Activated CD8-positive, alpha-beta memory T cell treated with anti-CD3 and anti-CD28 coated beads, Interleukin-2, amount 50 U/mL, for 4 hours (primary cell): ENCODE measurements at places on chromosomes 2 and 18.

DNA sequence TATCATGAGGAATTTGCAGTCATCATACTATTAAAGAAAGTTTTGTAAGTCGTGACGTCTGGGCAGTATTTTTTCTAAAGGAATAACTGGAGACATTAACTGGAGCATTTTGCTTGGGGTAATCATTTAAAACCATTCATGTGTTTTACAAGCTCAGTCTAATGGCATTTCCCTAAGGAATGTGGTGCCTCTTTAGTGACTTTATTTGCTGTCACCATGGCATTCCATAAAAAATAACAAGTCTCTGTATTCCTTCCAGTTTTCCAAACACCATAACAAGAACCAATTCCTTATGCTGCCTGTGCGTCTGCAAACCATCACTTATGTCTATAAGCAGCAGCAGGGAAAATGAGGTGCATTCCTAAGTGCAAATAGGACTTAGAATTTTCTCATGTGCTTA, 82.8 kb downstream of the EPB41L3 start:
- DNase-seq = no peak

- no peak for DNase-seq
Measured at GRCh38 chr18:37565101-37565976, at the start of gene CELF4. TSS of gene CELF4 (minus strand) at chr18:37565798.

GRCh38 chr2:29495536-29496060, 380.4 kb downstream of the CLIP4 start:
- no peak for DNase-seq

DNA sequence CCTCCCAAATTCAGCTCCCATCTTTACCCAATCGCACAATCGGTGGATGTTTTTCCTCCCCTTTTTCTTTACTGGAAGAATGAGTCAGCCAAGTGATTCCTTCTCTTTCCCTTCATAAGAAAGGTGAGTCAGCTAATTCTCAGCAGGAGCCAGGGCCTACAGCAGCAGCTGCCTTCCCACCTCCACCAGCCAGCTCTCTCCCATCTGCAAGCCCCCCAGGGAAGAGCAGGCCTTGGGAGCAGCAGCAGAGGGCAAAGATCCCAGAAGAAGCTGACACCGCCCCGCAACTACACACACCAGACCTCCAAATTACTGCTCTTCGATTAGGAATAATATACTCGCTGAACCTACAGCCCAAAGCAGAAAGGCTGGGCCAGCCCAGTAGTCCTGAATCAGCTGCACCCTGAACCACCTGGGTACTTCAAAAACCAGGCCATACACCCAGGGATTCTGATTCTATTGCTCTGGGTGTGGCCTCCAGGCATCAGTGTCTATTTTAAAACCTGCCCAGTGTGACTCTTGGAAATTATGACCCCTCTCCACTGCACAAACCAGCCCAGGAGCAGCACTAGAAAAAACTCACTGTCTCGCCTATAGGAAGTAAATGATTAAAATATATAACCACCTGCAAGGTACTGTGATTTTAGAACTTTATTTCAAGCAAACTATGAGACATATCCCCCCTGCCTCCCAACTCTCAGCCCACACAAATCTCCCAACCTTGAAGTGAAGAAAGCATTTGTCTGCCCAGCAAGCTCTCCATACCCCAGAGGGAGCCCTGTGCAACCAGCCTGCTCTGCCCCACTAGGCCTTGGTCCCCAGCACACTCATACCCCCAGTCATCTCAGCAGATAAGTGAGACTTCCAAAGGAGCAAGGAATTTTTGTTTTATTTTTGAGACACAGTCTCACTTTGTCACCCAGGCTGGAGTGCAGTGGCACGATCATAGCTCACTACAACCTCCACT, 7.3 kb downstream of the SFXN5 start:
- no peak for DNase-seq

DNA sequence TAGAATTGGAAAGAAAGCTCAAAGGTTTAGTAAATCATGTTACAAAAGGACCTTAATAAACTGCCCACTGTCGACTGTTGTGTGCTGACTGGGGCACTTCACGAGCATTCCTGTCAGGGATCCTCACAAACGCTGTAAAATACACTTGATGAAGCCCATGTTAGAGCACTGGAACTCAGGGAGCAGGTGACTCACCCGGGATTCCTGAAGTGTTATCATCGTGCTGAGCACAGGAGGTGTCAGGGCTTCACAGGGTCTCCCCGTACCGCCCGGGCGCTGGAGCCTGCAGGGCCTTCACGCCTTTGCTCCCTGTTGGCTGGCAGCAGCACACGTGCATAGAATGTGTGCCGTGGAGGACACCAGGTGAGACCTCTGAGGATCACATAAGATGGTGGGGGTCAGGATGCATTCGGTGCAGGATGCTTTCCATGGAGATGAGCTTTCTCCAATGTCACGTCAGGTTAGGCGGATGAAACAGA, 187.3 kb downstream of the SNTG2 start:
- no peak for DNase-seq

DNA sequence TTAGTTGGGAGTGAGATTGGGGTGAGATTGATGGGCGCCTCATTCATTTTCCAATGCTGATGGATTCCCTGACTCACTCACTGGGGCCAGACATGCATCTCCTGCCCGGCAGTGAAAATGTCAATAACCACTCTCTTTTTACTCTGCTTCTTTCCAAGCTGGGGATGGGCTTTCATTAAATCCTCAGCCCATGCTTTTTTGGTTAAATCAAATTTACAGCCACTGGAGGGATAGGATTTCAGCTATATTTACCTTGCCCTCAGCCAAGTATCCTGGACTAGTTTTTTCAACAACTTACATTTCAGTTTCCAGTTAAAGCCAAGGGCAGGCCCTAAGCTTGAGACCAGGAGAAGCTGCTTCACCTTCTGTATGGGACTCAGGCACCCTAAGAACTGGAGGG, 162.8 kb downstream of the TSN start:
- DNase-seq = no peak

DNA sequence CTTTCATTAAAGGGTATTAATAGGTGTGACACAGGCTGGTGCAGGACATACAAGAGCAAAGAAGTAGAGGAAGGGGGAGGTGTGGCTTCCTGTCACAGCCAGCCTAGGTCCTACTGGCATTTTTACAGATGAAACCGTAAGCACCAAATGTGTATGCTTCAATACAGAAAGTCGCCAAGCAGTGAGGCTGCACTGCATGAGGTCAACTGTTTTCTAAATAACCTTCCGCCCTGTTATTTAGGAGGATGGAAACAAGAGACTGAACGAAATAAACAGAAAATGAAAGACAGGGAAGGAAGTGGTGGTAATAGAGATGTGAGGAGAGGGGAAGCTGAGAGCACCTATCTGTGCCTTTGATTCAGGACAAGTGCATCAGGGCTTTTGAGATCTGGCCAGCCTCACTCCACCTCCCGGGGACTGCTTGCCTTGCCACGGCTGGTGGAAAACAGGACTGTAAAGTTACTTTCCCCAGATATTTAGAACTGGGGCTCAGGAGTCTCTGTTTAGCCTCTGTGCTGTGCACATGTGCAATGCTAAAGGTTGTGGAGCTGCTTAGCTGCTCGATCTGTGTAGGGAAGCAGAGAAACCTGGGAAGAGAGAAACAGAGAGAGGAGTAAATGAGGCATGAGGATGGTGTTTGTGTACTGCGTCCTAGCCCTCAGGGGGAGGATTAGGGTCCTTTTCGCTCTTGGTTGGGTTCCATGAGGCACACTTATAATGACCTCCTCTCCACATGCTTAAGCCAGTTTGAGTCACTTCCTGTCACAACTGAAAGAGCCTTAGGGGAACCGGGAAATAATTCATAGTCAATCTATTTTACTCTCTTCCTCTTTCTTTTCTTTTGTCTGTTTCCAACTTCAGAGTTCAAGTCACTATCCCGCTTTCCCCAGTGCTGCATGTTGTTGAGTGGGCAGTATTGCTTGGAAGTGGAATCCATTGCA, 62.3 kb upstream of the BOD1L2 start:
- no peak for DNase-seq

DNA sequence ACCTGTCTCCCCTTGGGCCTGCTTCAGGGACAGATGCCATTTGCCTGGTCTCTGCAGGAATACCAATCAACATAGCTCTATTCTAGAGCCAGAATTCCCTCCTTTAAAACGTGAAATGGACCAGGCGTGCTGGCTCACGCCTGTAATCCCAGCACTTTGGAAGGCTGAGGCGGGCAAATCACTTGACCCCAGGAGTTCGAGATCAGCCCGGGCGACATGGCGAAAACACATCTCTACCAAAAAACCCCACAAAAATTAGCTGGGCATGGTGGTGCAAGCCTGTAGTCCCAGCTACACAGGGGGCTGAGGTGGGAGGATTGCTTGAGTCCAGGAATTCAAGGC, 127.0 kb downstream of the PLEKHM3 start:
- DNase-seq = no peak

DNA sequence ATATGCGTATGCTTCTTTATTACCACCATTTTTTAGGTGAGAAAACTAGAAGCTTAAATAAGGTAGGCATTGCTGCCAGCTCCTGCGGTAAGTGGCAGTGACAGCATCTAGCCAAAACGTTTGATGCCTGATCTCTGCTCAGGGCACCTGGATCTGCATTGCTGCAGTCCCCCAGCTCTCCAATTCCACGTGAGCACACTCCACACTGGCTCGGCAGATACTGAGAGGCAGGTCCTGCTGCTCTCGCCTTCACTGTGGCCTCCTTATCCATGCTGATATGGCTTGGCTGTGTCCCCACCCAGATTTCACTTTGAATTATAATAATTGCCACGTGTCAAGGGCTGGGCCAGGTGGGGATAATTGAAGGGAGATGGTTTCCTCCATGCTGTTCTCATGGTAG, 160.9 kb downstream of the CTIF start:
- no peak for DNase-seq

- DNase-seq = no peak
Measured at GRCh38 chr2:120406566-120406965, 60.6 kb downstream of the INHBB start.

- DNase-seq = no peak
Measured at GRCh38 chr2:206996556-206997065, 57.3 kb downstream of the CPO start.

- DNase-seq = no peak
Measured at GRCh38 chr2:175277772-175278171, 96.3 kb upstream of the ATP5MC3 start.

DNA sequence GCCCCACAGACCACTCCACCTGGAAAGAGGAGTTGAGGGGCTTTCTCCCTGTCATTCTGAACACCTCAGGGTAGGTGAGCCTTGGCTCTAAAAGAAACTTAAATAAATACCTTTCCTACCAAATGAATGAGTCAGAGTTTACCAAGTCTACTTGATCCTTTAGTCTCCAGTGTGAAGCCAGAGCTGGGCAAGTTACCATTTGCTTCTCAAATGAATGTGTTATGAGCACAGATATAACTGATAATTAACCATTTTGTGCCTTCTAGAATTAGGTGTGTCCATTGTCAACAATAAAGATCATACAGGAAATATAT, 347.7 kb downstream of the KIAA1328 start:
- DNase-seq = no peak

DNA sequence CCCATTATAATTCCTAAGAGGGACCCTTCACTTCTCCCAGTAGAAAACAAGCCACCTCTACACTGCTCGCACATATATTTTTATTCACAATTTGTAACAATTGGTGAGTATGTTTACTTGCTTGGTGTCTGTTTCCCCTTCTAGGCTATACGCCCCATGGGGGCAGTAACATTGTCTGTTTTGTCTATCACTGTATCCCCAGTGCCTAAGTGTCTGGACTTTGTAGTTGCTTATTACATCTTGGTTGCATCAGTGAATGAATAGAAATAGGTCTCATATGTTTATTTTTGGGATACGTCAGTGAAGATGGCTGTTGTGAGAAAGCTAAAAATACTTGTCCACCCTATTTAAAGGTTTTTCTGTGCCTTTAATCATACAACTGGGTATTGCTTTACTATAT, 87.4 kb upstream of the ITGB6 start:
- DNase-seq = no peak

GRCh38 chr18:23553887-23554286, 32.4 kb downstream of the NPC1 start:
- no peak for DNase-seq

DNA sequence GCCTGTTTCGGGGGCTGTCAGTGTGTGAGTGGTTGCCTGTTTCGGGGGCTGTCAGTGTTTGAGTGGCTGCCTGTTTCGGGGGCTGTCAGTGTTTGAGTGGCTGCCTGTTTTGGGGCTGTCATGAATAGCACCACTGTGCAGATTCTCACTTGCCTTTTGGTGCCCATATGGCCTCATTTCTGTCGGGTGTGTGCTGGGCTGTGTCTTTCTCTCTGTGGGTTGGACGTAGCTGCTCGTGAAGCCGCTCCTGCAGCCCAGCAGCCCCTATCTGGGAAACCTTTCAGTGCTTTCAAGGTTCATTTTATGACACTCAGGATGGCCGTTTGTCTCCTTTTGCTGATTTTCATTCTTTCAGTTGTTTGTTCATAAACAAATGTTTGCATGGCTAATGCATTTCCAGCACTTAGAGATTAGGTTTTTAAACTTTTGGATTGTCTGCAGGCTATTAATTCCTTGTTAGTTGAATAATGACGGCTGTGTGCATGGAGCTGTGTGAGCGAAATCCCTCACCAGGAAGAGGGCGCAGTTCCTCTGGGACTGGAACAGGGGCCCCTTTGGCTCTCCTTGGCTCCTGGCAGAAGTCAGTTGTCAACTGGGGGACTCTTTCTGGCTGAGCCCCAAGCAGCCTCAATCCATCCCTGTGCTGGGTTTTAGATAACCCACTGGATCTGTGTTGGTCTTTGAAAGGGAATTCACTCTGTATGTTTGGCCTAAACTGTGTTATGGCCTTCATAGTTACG, 10.8 kb downstream of the AGAP1 start:
- DNase-seq = no peak

- no peak for DNase-seq
Measured at GRCh38 chr18:52615943-52616342, 275.9 kb downstream of the DCC start.

DNA sequence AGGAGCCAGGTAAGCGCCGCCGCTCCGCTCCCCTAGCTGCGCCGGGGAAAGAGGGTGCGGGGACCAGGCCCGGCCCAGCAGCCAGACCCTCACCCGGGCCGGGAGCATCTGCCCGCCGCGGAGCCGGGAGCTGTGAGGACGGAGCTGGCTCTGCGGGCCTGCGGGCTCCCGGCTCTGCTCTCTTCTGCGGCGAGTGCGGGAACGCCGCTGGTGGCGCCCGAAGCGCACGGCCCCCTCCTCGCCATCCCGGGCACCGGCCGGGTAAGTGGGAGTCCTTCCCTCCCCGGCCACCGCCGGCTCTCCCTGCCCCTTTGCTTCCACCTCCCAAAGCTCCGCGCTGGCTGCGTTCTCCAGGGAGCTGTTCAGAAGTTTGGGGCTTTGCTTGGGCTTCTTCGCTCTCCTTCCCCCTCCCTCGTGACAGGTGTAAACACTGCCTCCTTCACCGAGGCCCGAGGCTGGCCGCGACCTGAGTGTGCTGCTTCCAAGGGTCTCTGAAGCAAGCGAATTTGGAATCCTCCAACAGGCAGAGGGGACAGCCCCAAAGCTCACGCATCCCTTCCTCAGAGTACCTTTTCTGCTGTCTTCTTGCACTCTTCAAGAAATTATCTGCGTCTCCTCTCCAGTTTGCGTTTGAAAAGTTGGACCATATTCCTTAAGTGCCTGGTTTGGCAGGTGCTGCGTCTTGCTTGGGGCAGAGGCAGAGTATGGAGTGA, 632 bp downstream of the AFTPH start:
- DNase-seq = no peak

- no peak for DNase-seq
Measured at GRCh38 chr2:202643012-202643858, 8.5 kb downstream of the FAM117B start.
